Aorta (tissue), 5 donors: ENCODE measurements at places on chromosomes 13 and 19. TPM values are rescaled to one million over a fixed set of nuclear protein-coding genes. Genes with fewer than 3 reads are reported as not detected.

ACTMAP gene
- polyA plus RNA-seq, result 3.2 TPM

CYP4F3 gene
- not detected for polyA plus RNA-seq

TMEM150B gene
- 5.5 TPM for polyA plus RNA-seq

GSX1 gene
- not detected for polyA plus RNA-seq

KANK3 gene
- 0.50 TPM for polyA plus RNA-seq

CEACAM16 gene
- not detected for polyA plus RNA-seq

ZNF816 gene
- 4.5 TPM for polyA plus RNA-seq

VWA8 gene
- polyA plus RNA-seq, result 4.5 TPM

HIF3A gene
- 78.4 TPM for polyA plus RNA-seq
